ENCODE measurements at places on chromosomes 2 and 18. TPM values are rescaled to one million over a fixed set of nuclear protein-coding genes. Genes with fewer than 3 reads are reported as not detected.

The SERPINB12 gene
- total RNA-seq = not detected

DNA sequence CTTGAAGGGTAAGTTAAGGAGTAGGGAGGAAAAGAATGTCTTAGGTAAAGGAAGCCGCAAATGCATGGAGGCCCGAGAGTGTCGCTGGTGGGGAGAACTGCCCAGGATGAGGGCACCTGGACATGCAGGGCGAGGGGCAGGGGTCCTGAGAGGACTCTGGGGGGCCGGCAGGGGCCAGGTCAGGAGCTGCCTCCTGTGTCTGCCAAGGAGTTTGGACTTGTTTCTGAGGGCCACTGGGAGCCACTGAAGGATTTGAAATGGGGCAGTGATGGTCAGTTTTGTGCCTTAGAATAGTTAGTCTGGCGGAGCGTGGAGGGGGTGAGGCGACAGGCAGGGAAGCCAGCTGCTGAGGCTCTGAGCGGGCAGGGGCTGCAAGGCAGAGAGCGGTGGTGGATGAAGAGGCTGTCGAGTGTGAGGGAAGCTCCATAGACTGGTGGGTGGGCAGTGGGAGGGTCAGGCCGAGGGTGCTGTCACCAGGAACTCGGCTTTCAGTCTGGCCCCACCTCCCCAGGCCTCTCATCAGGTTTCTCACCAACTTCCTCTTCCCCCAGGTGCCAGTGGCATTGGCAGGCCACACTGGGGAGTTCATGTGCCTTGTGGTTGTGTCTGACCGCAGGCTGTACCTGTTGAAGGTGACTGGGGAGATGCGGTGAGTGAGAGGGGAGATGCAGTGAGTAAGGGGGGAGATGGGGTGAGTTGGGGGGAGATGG is 14.7 kb upstream of the SLC4A3 start:
- DNase-seq = no peak

GRCh38 chr18:43744960-43745745 is 467.9 kb upstream of the SYT4 start:
- DNase-seq = no peak

DNA sequence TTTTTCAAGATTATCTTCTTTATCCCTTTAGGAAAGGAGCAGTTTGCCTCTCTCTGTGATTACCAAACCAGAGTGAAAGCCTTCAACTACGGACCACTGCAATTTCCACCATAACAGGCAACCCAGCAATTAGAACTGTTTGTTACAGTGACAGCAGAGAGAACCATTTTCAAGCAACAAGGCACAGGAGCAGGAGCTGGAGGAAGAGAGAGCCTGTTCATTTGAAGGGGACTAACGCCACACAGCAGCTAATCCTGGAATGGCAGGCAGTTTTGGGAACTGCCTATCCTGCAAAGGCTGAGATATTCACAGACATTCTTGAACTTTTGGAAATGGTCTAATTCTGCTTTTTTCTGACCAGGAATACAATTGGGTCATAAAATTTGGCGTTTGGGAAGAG is 1541.9 kb upstream of the PIK3C3 start:
- DNase-seq = no peak

The TACR1 gene
- total RNA-seq = 6.3 TPM

- DNase-seq = no peak
Observed at GRCh38 chr2:196066291-196067087, 2.1 kb downstream of the DNAH7 start.

Measured in omental fat pad (tissue), 4 donors.